ENCODE measurements at places on chromosomes 5 and 9.

- no peak for ATAC-seq
Measured at GRCh38 chr5:2169850-2170760, 287.4 kb upstream of the IRX4 start.

DNA sequence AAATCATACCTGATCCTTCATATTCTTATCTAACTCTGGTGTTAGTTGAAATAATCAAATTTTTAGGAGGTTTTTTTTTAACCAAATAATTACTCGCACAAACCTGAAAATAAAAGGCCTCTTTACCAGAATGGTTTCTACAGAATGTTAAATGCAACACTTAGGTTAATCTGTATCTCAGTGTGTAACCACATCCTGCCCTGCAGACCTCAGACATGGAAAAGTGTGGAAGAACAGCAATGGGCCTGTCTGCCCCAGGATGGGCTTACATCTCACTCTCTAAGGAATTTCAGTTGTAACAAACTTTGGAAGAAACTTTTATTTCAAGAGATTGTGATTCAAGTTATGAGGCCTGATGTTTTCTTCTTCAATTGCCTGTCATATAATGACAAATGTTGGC, 32.5 kb upstream of the MIER3 start:
- no peak for ATAC-seq

DNA sequence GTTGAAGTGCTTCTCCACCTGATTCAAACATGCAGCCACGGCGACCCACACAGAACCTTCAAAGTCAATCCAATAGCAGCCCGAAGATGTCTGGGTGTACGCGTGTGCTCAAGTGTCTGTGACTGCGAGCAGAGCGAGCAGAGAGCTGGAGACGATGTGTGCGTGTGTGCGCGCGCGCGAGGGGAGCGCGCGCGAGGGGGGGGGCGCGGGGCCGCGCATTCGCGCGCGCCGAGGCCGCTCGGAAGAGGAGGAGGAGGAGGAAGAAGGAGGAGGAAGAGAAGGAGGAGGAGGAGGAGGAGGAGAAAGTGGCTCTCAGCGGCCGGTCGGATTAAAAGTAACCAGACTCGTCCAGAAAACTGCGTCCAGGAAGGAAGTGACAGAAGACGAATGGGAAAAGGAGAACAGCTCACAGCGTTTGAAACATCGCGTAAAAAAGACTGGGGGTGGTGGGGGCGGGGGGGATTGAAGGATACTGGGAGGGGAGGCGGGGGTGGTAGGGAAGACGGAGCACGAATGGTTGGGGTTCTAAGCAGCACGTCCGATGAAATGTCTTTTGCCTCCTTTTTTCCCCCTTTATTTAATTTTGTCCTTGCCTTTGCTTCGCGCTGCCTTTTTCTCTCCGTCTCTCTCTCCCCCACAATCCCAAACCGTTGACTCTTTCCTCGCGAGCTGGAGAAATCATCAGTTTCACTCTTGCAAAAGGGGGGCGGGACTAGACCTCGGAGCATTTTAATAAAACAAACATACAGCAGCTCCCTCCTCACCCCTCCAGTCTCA, at the start of gene MEF2C:
Gene MEF2C (minus strand): TSS at position 126 of the 777 bp plus-strand sequence. CDS start 59,396 bp downstream, outside the sequence.
- peak; percentile 86 for ATAC-seq

GRCh38 chr5:154962494-154962893, 21.6 kb downstream of the MRPL22 start:
- ATAC-seq, result peak; percentile 67

GRCh38 chr5:68708842-68709170, 385.0 kb upstream of the SLC30A5 start:
- ATAC-seq, result no peak

DNA sequence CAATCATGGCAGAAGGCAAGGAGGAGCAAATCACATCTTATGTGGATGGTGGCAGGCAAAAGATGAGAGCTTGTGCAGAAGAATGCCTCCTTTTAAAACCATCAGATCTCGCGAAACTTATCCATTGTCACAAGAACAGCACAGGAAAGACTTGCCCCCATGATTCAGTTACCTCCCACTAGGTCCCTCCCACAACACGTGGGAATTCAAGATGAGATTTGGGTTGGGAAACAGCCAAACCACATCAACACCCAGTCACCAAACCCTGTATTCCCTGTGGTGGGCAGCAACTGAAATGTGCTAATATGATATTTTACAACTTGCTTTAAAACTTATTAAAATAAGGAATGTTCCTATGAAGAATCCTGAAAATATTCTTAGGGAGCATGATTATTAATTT, 54.2 kb downstream of the RASGRF2 start:
- no peak for ATAC-seq

- ATAC-seq, result no peak
Measured at GRCh38 chr9:14095277-14095676, 218.7 kb downstream of the NFIB start.

- no peak for ATAC-seq
Measured at GRCh38 chr5:4661836-4662235, 478.3 kb upstream of the ADAMTS16 start.

DNA sequence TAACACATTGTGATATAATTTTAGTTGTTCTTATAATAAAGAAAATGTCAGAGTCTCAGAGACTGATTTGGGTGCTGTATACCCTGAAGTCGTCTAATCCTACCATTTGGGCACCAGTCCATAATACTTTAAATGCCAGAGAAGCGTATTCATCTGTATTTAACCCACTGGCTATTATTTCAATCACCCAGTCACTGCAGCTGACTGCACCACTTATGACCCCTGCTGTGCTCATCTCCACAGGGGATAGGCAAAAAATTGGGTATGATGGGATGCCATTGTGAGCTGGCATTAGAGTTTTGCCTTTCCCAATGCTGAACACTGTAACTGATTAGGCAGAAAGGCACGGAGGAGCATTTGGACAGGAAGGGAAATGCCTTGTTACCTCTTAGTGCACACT, 599.7 kb downstream of the CAAP1 start:
- ATAC-seq, result no peak

- ATAC-seq, result no peak
Measured at GRCh38 chr5:14757850-14758249, 93.3 kb downstream of the OTULIN start.

- ATAC-seq, result no peak
Measured at GRCh38 chr5:7876867-7877266, 7.9 kb downstream of the MTRR start.

- no peak for ATAC-seq
Measured at GRCh38 chr9:78510035-78510434, 213.1 kb downstream of the PSAT1 start.

- no peak for ATAC-seq
Measured at GRCh38 chr9:112033237-112034215, 136.9 kb downstream of the UGCG start.

- ATAC-seq, result no peak
Measured at GRCh38 chr9:85079349-85079748, 409.8 kb downstream of the NTRK2 start.
